Nephron progenitor cell (in vitro differentiated cells): ENCODE measurements at places on chromosomes 6 and 20.

DNA sequence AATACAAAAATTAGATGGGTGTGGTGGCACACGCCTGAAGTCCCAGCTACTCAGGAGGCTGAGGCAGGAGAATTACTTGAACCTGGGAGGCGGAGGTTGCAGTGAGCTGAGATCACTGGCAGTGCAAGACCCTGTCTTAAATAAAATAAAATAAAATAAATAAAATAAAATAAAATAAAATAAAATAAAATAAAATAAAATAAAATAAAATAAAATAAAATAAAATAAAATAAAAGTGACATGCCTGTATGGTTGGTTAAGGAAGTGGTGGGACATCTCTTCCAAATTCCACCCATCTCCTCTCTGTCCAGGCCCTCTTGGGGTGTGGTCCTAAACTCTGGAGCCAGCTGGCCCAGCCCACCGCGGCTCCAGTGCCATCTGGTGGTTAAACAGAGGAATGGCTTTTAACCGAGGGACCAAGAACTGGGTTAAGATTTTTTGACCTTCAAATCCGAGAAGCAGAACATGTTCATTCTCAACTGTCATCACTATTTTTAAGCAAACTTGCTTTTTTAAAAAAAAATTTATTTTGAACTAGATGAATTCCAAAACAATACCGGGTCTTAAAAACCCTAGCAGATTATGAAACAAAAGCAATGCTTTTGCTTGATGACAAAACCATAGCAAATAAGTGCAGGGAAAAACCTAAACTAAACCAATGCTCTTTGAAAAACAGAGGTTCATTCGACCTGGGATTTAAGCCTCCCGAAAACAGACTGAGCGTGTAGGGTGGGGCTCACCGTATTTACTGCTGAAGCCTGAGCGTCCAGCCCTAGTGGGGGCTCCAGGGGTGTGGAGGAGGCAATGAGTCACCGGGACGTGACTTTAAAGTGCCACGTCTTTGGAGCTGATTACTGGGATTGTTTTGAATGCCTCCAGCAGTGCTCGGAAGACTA lies 68.8 kb downstream of the CDC5L start:
- DNase-seq: peak; percentile 42

DNA sequence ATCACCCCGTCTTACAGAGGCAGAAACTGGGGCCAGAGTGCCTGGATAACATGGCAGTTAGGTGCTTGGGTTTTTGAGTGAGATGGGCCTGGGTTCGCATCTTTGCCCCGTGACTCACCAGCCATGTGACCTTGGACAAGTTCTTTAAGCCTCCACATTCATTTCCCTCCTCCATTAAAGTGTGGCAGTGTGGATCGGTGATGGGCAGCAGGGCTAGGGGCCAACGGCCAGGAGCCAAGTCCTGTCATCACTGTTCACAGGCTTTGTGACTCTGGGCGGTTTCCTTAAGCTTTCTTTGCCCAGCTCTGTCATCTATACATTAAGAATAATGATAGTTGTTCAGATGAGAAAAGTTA lies 85.5 kb upstream of the PMEPA1 start:
- no peak for DNase-seq

DNA sequence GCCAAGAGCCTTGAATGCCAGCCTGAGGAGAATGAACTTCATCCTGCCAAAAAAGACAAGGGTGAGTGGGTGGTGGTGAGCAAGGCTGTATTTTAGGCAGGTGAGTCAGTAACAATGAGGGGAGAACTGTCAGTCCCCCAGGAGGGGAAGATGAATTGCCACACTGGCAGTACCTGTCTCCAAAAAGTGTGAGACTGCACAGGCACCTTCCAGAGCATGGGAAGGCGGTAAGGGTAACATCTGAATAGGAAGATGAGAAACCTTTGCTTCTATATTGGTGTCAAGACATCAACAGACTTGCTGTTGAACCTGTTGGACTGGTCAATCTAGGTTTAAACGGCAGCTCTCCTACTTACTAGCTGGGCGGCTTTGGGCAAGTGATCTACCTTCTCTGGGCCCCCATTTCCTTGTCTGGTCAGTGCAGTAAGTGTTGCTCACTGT lies 30.9 kb downstream of the STK35 start:
- DNase-seq: no peak

- no peak for DNase-seq
Measured at GRCh38 chr6:126064257-126064747, 78.0 kb downstream of the TRMT11 start.

DNA sequence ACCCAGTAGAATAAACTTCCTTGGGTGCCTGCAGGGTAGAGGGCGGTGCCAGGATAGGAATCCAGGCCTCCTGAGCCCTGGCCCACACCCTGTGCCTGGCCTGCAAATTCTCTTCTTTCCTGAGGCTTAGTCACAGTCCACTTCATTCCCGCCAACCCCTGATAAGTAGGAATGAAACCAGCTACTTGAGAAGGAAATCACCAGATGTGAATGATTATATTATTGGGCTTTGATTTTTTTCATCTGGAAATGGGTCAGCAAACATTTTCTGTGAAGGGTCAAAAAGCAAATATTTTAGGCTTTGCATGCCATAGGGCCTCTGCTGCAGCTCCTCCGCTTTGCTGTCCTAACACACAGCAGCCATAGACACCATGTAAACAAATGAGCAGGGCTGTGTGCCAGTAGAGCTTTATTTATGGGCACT lies 50.2 kb downstream of the STK35 start:
- DNase-seq: no peak

DNA sequence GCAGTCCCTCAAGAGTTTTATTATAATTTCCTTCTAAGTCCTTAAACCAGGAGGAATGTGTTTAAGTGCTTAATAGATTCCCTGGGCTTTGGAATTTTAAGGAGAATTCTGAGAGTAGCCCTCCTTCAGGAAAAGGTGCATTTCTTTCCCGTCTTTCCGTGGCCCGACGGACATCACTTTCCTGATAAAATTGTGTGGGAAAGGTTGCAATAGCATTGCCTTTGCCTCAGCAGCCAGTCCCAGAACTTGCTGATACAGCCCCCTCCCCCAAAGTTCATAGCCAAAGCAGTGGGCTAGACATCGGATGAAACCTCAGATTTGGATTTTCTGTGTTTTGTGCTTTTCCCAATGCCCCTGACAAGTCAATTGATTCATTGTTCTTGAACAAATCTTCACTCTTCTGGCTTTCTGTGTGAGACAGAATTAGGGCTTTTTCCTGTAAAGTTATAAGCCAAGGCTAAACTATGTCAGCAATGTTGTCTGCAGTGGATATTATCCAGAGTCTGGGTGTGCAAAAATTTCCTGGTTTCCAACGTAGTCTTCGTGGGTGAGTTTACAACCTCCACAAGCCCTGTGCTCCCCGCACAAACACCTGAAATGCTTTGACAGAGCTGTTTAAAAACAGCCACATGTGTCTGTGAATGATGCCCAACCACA lies 1.1 kb upstream of the SMOC2 start:
- DNase-seq: no peak

DNA sequence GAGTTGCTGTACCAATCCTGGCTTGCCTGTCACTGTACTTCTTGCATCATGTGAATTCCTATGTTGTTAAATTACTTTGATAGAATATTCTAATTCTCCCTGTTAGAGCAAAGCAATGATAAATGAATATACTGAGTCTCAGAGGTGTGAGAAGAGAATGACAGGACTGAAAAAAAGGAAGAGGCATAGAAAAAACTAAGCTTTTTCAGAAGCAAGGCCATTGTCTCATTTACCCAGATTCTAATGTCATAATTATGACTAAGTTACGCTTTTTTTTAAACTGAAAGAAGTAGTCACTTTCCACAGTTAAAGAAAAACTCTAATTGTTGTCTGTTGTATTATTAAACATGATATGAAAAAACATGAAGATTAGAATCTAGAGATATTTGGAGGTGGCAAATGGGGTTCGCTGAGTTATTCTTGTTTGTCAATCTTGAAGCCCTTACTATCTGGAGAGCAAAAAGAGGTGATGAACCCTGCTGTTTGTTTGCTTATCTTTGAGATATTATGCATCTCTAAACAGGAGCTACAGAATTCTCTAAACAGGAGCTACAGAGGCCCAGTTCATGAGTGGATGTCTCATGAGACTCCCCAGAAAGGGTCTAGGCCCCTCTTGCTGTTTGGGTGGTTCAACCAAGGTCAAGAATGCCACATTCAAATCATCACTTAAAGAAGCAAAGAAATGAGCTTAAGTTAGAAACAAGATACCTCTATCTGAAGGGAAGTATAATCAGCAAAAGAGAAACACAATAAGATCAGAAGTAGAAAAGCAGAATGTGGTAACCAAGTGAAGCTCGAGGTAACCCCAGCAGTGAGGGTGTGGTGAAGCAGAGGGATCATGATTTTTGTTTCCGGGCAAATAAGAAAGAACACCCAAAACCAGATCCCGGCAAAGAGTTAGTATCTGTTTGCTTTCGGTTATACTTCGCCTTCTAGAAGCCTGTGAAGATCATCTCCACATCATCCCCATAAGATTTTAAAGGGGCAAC lies 33.3 kb upstream of the THEMIS start:
- no peak for DNase-seq

DNA sequence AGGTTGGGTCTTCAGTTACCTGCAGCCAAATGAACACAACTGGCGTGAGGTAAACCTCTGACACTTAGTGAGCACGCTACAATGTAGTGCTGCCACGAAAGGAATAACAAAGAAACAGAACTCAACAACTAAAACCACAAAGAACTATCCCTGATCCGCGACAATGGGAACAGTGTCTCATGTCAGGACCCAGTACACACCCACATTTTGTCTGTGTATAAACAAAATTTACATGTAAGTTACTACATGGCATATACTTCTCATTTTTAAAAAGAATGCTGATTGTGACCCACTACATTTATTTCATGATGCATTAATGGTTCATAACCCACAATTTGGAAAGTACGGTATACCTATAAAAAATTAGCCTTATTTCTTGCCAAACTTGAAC lies 14.1 kb downstream of the FKBP1A start:
- no peak for DNase-seq

DNA sequence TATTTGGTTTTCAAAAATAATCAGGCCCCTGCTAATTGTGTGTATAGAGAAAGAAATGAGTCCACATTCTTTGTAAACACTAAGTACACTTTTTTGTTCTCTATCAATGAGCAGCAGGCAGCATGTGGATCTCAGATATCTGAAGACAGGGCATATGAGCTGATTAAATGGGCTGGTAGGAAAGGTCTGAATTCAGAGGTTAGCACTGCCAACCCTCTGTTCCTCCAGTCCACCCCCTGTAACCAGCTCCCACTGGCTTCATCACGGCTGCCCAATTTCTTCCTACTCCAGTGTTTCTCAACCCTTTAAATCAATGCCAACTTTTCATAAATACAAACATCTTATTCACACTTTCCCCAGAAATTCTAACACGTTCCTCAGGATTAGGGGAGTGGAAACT lies 128.5 kb downstream of the TPBG start:
- no peak for DNase-seq

GRCh38 chr6:29666826-29667130 lies 9.9 kb downstream of the MOG start:
- no peak for DNase-seq

- DNase-seq: no peak
Measured at GRCh38 chr6:137811916-137812553, 55.0 kb upstream of the TNFAIP3 start.

- DNase-seq: no peak
Measured at GRCh38 chr6:10529231-10529801, 8.2 kb downstream of the GCNT2 start.

- DNase-seq: no peak
Measured at GRCh38 chr6:157921685-157922367, 59.8 kb upstream of the SYNJ2 start.
